Psoas muscle (tissue), 8 donors: ENCODE measurements at places on chromosomes 4 and X. TPM values are rescaled to one million over a fixed set of nuclear protein-coding genes. Genes with fewer than 3 reads are reported as not detected.

- H3K27ac ChIP-seq, result no peak overlapping the region
- no peaks in the 10 kb centered on the region for H3K27me3 ChIP-seq
- no peak overlapping the region for H3K4me3 ChIP-seq
- H3K36me3 ChIP-seq, result no peaks in the 10 kb centered on the region
- no peak for DNase-seq
These were observed 301.2 kb downstream of the MAPK10 start for GRCh38 chr4:86058621-86059020.

DNA sequence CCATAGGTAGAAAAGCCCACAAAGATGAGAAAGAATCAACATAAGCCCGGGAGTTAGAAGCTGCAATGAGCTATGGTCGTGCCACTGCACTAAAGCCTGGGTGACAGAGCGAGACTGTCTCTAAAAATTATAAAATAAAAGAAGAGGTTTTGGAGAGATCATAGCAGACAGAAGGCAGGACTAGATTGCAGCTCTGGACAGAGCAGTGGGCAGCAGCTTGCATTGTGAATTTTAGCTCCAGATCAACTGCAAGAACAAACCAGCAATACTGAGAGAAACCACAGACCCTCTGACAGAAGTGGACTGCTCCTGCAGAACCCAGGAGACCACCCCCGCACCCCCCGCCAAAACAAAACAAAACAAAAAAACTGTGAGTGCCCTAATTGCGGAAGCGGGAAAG lies 30.6 kb downstream of the SOWAHB start:
- no peaks in the 10 kb centered on the region for H3K36me3 ChIP-seq
- no peak overlapping the region for H3K27ac ChIP-seq
- DNase-seq, result no peak
- H3K4me3 ChIP-seq, result no peak overlapping the region

GRCh38 chr4:38125816-38126215 lies 165.6 kb downstream of the PTTG2 start:
- peaks cover 57% of the 10 kb centered on the region for H3K36me3 ChIP-seq
- H3K27me3 ChIP-seq, result no peaks in the 10 kb centered on the region
- DNase-seq, result no peak

DNA sequence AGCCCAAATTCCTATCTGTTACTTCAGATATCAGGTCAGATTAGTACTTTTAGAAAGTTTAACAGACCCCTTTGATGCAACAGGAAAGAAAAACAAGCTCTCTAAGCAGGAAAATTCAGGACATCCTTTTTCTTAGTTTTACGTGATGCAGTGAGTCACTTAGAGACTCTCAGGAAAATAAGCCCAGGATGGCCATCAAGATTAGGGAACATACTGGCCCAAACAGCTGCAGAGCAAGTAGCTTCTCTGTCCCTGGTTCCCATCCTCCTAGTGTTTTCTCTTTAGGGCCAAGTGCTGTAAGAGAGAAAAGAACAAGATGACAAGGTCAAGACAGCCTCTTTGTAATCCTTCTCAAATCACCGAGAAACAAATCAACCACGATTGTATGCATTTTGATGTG lies 219.1 kb downstream of the ZNF674 start:
- H3K4me1 ChIP-seq, result no peaks in the 10 kb centered on the region
- no peak overlapping the region for H3K4me3 ChIP-seq
- H3K27ac ChIP-seq, result no peak overlapping the region
- H3K27me3 ChIP-seq, result no peaks in the 10 kb centered on the region
- no peaks in the 10 kb centered on the region for H3K36me3 ChIP-seq
- no peak for DNase-seq

GRCh38 chr4:171928336-171928735 lies 115.1 kb downstream of the GALNTL6 start:
- H3K4me1 ChIP-seq, result no peaks in the 10 kb centered on the region
- H3K27me3 ChIP-seq, result no peaks in the 10 kb centered on the region
- no peak for DNase-seq
- H3K36me3 ChIP-seq, result no peaks in the 10 kb centered on the region

GRCh38 chr4:105092356-105092755 lies 54.3 kb upstream of the TET2 start:
- no peak overlapping the region for H3K4me3 ChIP-seq
- no peaks in the 10 kb centered on the region for H3K27me3 ChIP-seq
- H3K36me3 ChIP-seq, result no peaks in the 10 kb centered on the region

CXCL11 gene
- polyA plus RNA-seq, result 0.15 TPM

RTL3 gene
- polyA plus RNA-seq, result 0.04 TPM

DRP2 gene
- 0.08 TPM for polyA plus RNA-seq

GASK1B gene
- polyA plus RNA-seq, result 5.4 TPM
